ENCODE measurements at places on chromosomes 6 and 20.

DNA sequence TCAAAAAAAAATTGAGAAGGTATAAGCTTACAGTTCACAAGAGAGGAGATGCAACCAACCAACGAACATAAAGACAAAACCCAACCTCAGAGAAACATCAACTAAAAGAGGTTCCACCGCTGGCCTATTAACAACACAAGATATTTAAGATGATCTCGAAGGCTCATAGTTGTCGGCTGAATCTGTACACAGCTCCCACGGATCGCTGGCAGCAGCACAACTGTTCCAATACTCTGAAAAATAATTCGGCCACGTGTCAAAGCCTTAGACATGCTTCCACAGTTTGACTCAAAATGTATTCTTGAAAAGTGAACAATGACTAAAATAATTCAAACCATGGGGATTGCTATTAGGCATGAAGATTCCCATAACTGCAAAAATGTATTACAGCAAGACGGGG, 13.7 kb downstream of the EXOC2 start:
- ATAC-seq, result no peak

DNA sequence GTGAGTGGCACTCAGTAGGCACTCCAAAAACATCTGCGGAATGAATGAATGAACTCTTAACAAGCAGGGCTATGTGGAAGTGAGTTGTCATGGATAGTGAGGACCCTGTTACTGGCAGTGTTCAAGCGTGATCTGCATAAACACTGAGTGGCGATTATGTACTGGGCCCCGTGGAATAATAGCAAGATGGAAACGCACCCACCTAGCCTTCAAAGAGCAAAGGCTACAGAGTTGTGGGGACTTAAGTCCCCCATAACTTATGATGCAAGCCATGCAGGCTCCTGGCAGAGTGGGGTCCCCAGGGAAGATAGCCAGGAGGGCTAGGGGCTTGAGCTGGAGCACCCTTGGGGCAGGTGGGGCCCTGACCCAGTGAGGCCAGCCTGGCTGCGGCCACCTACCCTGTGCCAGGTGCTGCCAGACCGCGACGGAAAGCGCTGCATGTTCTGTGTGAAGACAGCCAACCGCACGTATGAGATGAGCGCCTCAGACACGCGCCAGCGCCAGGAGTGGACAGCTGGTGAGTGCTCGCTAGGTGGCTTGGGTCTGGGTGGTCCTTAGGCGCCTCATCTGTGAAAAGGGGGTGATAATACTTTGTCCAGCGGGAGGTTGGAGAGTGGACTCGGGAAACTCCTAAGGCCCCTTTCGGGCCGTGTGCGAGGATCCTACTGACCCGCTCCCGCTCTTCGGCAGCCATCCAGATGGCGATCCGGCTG, 20.0 kb downstream of the DEF6 start:
- ATAC-seq, result no peak

- ATAC-seq, result no peak
Observed at GRCh38 chr6:84549917-84550316, 214.5 kb downstream of the TBX18 start.

- ATAC-seq, result peak; percentile 44
Observed at GRCh38 chr20:52402950-52403349, 211.4 kb upstream of the ZFP64 start.

- no peak for ATAC-seq
Observed at GRCh38 chr20:2747676-2748235, 52.7 kb downstream of the CPXM1 start.

DNA sequence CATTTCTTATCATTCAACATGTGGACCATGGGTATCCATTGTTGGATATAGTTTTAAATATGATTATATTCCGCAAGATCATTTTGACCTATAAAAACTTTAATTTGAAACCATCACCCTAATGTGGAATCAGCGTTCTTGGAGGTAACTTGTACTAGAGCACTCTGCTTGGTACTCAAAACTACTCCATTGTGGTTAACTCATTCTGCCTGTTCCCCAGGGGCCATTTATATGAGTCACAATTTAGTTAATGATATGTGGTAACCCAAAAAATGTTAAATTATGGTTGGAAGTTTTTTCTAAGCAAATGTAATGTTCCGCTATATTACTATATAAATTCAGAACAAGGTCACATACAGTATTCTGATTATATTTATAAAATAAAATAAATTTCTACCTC, 109.3 kb downstream of the TRDN start:
- ATAC-seq, result no peak

GRCh38 chr6:133099573-133099972, 141.6 kb upstream of the EYA4 start:
- ATAC-seq, result no peak

GRCh38 chr6:56649053-56649769, 6.5 kb upstream of the DST start:
- ATAC-seq, result no peak

DNA sequence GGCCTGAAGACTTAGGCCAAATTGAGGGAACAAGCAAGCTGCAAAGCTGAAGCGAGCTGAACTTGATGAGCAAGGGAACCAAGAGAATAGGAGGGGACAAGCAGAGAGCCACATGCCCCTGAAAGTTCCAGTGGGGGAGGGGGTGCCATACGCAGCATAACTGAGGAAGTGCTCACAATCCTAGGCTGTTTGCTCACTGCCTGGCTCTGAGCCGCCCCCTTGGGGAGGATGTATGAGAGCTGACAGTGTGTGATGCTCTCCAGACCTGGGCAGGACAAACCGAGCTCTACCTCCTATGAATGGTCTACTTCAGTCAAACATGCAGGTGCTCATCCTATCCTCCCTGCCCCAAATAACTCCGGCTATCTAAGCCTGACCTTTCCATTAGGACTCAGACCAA, 52.1 kb downstream of the FAXC start:
- ATAC-seq, result no peak

GRCh38 chr6:170305805-170306323, 694 bp upstream of the FAM120B start:
- ATAC-seq, result no peak

GRCh38 chr6:36678488-36679042, at the start of gene CDKN1A:
Gene CDKN1A, plus strand, starts transcription at chr6:36678714. Its CDS starts 5,388 bp downstream, at chr6:36684102.
- peak; percentile 64 for ATAC-seq

GRCh38 chr20:32226391-32226790, 18.7 kb downstream of the POFUT1 start:
- no peak for ATAC-seq

GRCh38 chr6:12232339-12232738, 57.8 kb upstream of the EDN1 start:
- ATAC-seq, result peak; percentile 52

DNA sequence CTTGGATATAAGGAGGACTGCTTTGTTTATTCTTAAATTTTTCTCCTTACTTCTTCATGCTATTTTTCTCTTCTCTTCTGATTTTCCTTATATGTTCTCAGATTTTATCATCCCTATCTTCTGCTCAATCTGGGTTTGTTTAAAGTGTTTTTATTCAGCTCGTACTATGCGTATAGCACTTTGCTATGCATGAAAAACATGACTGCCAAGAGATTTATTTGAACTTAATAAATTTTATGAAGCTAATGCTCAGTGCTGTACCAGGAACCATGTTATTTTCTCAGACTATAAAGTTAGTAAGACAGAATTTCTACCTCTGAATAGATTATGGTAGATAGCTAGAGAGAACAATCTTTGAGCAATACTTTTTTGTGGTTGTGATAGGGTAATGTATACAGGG, 305.9 kb downstream of the LAMA2 start:
- no peak for ATAC-seq

GRCh38 chr20:45432294-45432693, 16.4 kb downstream of the PIGT start:
- no peak for ATAC-seq

DNA sequence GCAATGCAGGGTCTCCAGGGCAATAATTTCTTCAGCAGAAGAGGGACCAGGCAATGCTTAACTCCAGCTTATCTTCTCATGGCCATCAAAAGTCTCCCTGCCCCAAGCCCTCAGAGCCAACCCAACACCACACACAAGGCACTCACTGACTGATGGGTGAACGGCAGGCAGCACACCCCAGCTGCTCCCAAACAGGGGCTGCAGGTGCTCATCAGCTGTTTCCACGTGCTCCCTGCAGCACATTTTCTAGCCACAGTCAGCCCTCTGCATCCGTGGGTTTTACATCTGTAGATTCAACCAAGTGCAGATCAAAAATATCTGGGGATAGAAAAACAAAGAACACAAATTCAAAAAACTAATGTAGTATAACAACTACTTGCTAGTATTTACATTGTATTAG, 4.0 kb upstream of the GABRR1 start:
- ATAC-seq, result no peak

- ATAC-seq, result no peak
Observed at GRCh38 chr20:4459081-4459480, 262.6 kb upstream of the PRND start.

- ATAC-seq, result no peak
Observed at GRCh38 chr6:8556370-8557013, 121.1 kb upstream of the SLC35B3 start.

- no peak for ATAC-seq
Observed at GRCh38 chr20:32912688-32913087, 54.0 kb downstream of the EFCAB8 start.

DNA sequence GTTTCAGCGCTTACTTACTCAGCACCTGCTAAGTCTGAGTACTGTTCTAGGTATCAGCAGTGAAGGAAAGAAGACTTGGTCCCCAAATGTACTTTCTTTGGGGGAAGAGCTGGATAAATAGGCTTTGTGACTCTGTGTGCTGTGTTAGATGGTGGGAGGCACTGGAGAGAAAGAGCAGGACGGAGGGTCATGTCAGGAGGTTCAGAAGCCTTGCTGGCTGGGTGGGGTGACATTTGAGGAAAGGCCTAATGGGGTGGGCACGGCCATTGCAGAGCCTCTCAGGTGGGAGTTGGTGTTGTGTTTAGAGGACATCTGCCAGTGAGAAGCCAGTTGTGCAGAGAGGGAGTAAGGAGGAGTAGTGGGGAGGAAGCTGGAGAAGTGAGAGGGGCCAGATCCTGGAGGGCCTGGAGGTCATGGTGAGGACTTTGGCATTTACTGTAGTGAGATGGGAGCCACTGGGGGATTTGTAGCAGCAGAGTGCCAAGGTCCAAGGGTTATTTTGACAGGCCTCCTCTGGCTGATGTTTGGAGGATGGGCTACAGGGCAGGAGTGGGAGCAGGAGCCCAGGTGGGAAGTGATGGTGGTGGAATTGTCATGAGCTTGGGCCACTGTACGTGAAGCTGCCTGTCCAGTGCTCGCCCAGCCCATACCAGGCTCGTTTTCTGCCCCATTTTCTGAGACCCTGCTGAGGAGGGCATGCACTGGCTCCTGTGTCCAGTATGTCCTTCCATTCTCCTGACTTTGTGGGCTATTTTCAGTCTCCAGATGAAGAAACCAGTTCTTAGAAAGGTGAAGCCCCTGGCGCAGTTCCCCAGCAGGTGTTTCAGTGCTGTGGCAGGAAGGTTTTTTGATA, 886 bp downstream of the SDCBP2 start:
- no peak for ATAC-seq

DNA sequence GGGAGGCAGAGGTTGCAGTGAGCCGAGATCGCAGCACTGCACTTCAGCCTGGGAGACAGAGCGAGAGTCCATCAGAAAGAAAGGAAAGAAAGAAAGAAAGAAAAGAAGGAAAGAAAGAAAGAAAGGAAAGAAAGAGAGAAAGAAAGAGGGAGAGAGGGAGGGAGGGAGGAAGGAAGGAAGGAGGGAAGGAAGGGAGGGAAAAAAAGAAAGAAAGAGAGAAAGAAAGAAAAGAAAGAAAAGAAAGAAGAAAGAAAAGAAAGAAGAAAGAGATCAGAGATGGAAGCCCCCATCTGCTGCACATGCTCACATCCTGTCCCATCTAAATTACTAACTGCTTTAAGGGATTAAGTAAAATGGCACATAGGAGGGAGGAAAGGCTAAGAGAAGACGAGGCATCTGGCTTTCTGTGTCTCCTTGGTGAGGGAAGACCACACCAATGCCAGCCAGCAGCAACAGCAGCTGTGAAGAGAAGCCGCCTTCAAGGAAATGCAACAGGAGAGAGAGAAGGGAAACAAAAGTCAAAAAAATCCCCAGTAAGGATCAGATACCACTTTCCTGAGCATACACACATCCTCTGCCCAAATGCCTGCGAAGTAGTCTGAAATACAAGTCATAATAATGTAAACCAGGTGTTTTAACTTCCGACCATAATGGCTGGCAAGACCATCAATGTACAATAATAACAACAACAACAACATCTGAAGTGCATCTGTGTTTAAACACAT, 300.2 kb upstream of the JARID2 start:
- no peak for ATAC-seq

DNA sequence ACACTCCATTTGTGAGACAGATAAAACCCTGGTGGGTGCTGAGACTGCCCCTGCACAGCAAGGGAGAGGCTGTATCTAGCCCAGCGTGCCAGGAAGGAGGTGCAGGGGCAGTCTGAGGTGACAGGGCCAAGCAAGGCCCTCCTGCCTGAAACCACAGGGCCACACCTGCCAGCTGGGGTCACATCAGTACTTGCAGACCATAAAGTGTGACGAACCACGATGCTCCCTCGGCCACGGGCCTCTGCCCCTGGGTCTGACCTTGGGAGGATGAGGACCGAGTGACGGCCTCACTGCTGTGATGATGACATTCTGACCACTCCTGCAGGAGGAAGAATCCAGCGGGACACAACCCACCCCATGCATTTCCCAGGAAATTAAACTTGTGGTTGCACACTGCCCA, 75.1 kb downstream of the NINL start:
- no peak for ATAC-seq

GRCh38 chr20:52823303-52823702, 148.9 kb upstream of the TSHZ2 start:
- no peak for ATAC-seq

GRCh38 chr20:12241065-12241464, 323.4 kb downstream of the BTBD3 start:
- no peak for ATAC-seq
